Left cardiac atrium (tissue), 4 donors: ENCODE measurements at places on chromosomes 6 and 20. TPM values are rescaled to one million over a fixed set of nuclear protein-coding genes. Genes with fewer than 3 reads are reported as not detected.

DNA sequence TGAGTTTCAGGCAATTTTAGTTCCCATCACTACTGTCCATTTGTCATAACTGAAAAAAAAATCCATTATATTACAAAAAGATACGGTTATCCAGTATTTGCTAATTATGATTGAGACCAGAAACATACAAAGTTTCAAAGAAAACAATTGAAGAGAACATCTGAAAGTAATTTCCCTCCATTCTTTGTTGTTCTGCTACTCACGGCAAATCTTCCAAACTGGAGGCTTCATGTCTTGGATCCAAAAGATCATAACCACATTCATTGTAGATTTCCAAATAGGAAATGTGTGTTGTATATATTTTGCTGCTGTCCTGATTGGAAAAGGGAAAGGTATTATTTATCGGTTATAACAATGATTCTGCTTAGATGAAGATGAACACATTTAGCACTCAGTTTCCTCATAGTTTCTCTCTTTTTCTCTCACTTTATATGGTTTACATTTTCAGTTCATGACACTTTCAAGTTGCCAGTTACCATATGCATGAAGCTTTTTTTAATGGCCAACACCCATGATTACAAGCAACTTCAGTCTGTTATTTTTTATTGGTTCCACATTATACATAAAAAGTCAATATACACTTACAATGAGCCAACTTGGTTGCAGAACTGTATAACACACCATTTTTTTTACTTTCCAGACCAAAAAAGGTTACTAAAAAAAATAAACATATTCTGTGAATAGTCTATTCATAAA, 90.4 kb downstream of the KIF6 start:
- no peak for DNase-seq

DNA sequence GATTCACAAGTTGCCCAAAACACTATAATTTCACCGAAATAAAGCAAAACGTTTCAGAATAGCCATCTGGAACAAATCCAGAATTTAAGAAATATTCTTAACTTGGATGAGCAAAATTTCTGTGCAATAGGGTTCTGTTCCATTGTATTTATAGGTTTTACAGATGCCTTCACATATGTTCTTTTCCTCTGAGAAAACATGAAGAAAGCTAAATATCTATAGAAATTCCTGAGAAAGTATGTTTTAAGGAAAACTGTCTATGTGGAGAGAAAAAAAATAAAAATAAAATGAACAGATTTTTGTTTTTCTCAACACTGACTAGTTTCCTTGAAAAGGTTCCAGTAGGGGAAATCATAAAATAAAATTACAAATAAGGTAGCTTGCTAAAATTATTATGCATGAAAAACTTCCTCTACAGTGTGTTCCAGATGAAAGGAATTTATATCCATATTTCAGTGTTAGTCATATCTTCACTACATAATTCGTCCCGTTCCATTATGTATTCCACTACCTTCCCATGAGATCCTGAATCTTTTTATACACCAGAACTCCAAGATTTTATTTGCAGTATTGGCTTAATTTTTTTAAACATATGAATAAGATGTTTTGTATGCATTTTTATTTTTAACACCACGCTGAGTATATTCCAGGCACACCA, 42.4 kb upstream of the TMX4 start:
- no peak for DNase-seq

- DNase-seq, result no peak
These were observed 36.1 kb downstream of the CTNNBL1 start for GRCh38 chr20:37729909-37730308.

The LAMA2 gene
- total RNA-seq, result 125 TPM

The ADGRF4 gene
- total RNA-seq, result 0.26 TPM

The FAM209B gene
- not detected for total RNA-seq

The RAB44 gene
- total RNA-seq, result 0.12 TPM

The DEFB123 gene
- not detected for total RNA-seq

The FYN gene
- 60.4 TPM for total RNA-seq

The SYNE1 gene
- total RNA-seq, result 112 TPM

The SLC35F1 gene
- total RNA-seq, result 1.6 TPM

The SNAI1 gene
- 8.5 TPM for total RNA-seq

The RAD21L1 gene
- total RNA-seq, result not detected
